CD4-positive, alpha-beta T cell (primary cell): ENCODE measurements at places on chromosomes 5 and 9.

DNA sequence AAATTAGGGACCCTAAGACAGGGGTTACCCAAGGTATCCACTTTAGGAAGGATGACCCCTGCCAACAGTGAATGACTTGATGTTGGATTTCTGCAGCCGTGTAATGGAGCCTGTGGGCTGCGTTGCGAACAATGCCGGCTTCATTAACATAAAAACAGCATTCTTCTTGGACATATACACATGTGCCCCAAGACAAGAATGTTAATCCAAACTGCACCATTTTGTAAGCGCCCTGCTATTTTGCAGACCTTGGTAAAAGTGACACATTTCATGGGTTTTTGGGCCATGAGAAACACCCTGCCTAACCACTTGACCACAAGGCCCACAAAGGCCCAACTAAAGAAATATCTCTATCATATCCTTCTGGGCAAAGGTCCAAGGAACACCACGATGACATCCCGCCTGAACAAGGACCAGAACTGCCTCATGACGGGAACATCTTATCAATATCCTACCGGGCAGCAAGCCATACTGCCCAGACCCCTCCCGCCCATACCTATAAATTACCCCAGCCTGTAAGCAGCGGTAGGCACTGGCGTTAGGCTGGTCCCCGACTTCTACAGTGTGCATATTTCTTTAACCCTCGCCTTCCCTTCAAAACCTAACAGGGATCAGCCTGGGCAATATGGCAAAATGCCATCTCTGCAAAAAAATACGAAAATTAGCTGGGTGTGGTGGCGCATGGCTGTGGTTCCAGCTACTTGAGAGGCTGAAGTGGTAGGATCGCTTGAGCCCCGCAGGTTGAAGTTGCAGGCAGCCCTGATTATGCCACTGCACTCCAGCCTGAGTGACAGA is 9.7 kb upstream of the PDCD1LG2 start:
- no peak for DNase-seq

GRCh38 chr9:15178631-15179030 is 128.4 kb downstream of the TTC39B start:
- no peak for DNase-seq

GRCh38 chr5:129245489-129245888 is 150.9 kb downstream of the ISOC1 start:
- no peak for DNase-seq

DNA sequence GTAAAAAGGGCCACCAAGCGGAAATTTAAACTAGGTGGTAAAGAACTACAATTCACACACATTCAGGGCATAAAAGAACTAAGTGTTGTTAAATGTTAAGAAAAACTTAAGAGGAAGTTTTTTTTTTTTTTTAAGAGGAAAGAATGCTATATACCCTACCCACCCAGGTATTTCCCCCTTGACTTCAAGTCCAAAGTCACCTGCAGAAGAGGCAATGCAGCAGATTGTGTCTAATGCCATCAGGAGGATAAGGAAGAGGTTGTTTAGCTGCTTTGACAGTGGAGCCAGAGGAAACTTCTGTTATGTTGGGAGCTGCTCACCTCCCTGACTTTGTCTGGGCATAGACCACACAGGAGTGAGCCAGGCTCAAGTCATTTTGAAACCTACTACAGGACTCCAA is 69.2 kb downstream of the MPDZ start:
- DNase-seq, result no peak

GRCh38 chr5:26881901-26882300 is 156.5 kb downstream of the CDH9 start:
- no peak for DNase-seq

- DNase-seq, result no peak
Measured at GRCh38 chr5:159218595-159219023, 9.3 kb upstream of the RNF145 start.

GRCh38 chr9:98360176-98360708 is 104.8 kb upstream of the TBC1D2 start:
- no peak for DNase-seq
